Cardiac muscle cell (in vitro differentiated cells and primary cell): ENCODE measurements at places on chromosomes 7 and 10.
A peak's percentile ranks its signal among the peaks of the same experiment; 100 is the strongest.

- DNase-seq, result peak; percentile 38
Observed at GRCh38 chr10:121088524-121088923, 237.4 kb downstream of the WDR11 start.

DNA sequence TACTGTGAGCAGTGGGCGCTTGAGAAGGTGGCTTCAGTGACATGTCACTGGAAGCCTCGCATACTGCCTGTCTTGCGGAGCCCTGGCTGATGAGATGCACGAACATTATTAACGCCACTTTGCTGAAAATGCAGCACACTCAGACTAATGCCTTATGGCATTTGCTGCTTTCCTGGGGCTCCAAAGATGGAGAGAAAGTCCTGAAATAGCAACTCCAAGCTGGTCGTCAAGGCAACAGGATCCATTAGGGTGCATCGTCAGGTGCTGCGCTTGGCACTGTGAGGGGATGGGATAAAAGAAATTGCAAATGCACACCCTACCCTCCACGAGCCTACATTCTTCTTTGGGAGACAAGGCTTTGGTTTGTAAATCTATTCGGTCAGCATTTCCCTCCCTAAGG is 592.5 kb downstream of the TYW1 start:
- DNase-seq, result no peak

DNA sequence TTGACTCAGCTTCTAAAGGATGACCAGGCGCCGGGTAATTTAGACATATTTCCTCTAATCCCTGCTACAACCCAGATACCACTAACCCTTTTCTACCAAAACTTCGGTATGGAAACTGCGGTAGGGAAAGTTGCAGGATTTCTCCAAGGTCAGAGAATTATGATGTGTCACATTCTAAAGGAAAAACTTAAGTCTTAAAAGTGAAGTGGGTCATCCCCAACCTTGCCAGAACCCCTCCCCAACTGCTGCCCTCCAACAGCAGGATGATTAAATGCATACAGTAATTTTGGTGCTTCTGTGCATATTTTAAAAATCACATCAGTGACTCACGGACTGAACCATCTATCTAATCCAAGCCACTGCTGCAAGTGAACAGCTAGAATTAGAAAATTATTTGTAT is 52.7 kb downstream of the GRB10 start:
- DNase-seq, result peak; percentile 24

DNA sequence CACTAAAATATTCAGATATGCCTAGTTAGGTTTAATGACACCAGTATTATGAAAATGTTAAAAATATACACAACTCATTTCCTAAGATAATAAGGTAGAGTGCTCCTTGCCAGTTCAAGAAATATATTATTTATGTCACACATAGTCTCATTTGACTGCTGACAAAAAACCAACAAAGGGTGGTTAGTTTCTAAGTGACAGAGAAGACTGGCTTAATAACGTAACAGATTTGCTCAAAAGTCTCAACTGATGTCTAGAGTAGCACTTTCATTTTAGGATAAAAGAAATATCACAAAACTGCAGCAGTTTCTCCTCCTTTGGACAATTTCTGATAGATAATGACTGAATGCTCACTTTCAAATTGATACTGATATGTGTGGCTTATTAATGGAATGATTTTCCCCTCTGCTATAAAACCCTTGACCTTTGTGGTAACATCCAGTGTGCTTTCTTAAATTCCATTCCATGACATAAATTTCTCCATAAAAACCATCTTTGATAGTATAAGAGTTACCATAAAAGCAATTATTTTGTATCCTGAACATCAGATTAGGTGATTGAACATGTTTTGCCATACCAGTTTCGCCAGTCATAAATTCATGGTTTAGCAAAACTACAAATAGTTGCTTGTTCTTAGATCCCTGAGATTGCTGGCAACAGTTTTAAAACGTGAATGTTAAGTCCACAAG is 94.2 kb downstream of the NRBF2 start:
- DNase-seq, result no peak

DNA sequence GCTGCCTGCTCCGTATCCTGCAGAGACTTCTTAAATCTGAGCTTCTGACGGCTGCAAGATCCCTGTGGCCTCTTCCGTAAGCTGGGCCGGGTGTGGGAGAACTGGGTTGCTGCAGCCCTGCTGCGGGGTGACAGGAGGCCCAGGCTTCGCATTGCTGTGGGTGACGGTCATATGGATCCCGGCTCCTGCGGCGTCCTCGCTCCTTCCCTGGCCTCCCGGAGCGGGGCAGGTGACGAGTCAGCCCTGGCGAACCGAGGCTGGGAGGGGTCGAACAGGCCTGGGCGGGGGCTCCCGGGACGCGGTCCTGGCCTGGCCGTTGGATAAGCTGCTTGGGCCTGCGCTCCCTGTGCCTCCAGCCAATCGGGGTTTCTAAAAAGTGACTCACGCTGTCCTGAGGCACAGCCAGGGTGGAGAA is 7.8 kb upstream of the UBE2D1 start:
- DNase-seq, result peak; percentile 80
